ENCODE measurements at places on chromosomes 6 and 20. TPM values are rescaled to one million over a fixed set of nuclear protein-coding genes. Genes with fewer than 3 reads are reported as not detected.

Gene GCNT2
- 37.4 TPM for total RNA-seq

Gene SLPI
- 466 TPM for total RNA-seq

DNA sequence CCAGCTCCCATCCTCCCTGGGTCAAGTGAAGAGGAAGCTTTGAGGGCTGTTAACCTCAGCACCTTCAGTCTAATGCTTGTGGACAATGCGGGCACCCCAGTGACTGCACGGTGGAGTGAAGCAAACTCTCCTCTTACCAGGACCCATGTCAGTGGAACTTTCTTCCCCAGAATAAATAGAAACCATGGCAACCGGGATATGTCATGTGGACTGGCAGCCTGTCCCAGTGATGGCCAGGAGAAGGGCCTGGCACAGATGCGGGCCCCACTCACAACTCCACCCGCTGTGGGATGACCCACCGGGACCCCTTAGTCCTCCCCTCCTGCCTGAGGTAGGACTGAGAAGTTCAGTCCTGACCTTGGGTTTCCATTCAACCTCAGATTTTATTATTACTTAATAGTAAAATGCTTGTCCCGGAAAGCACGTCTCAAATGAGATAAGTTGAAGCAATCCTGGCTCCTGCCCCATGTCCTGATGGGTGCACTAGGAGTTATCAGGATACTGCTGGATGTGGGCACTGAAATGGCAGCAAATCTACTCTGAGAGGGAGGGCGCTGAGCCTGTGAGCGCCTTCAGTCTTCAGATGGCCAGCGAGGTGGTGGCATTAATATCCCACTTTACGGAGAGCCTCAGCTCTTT is 23.5 kb downstream of the TOX2 start:
- no peak overlapping the region for H3K27ac ChIP-seq
- peaks cover 4% of the 10 kb centered on the region for H3K27me3 ChIP-seq
- H3K36me3 ChIP-seq: no peaks in the 10 kb centered on the region
- H3K4me3 ChIP-seq: no peak overlapping the region

Gene DYNLT2
- total RNA-seq: 1.4 TPM

- no peak overlapping the region for H3K27ac ChIP-seq
- no peaks in the 10 kb centered on the region for H3K4me1 ChIP-seq
- no peak for DNase-seq
- no peak overlapping the region for H3K4me3 ChIP-seq
- H3K36me3 ChIP-seq: no peaks in the 10 kb centered on the region
These were observed 6.9 kb downstream of the GLYATL3 start for GRCh38 chr6:49506569-49507111.

Gene PPP1R14C
- 104 TPM for total RNA-seq

Gene AK9
- total RNA-seq: 9.5 TPM

- no peaks in the 10 kb centered on the region for H3K36me3 ChIP-seq
- peaks cover 9% of the 10 kb centered on the region for H3K4me1 ChIP-seq
- DNase-seq: no peak
- no peak overlapping the region for H3K27ac ChIP-seq
- H3K4me3 ChIP-seq: no peak overlapping the region
- peaks cover 100% of the 10 kb centered on the region for H3K27me3 ChIP-seq
These were observed 26.0 kb downstream of the SLC17A9 start for GRCh38 chr20:62978561-62978943.

- H3K36me3 ChIP-seq: no peaks in the 10 kb centered on the region
- no peak for DNase-seq
- H3K4me1 ChIP-seq: peaks cover under 1% of the 10 kb centered on the region
- H3K4me3 ChIP-seq: no peak overlapping the region
- peaks cover 34% of the 10 kb centered on the region for H3K27me3 ChIP-seq
These were observed 6.2 kb downstream of the CPXM1 start for GRCh38 chr20:2794202-2794748.

- DNase-seq: no peak
- no peak overlapping the region for H3K27ac ChIP-seq
- H3K27me3 ChIP-seq: no peaks in the 10 kb centered on the region
- no peaks in the 10 kb centered on the region for H3K36me3 ChIP-seq
- H3K4me1 ChIP-seq: no peaks in the 10 kb centered on the region
These were observed 24.0 kb downstream of the SLC13A3 start for GRCh38 chr20:46627234-46627633.

GRCh38 chr20:59318201-59318790 is 17.9 kb downstream of the EDN3 start:
- H3K36me3 ChIP-seq: no peaks in the 10 kb centered on the region
- H3K4me1 ChIP-seq: peaks cover 4% of the 10 kb centered on the region
- no peak overlapping the region for H3K27ac ChIP-seq
- no peak overlapping the region for H3K4me3 ChIP-seq
- H3K27me3 ChIP-seq: no peaks in the 10 kb centered on the region

GRCh38 chr6:168575346-168576098 is 134.5 kb downstream of the SMOC2 start:
- DNase-seq: no peak
- H3K4me3 ChIP-seq: no peak overlapping the region
- no peak overlapping the region for H3K27ac ChIP-seq
- no peaks in the 10 kb centered on the region for H3K27me3 ChIP-seq

GRCh38 chr6:111805511-111806164 is 67.6 kb downstream of the FYN start:
- DNase-seq: no peak
- H3K27ac ChIP-seq: peak overlapping the region; percentile 10
- H3K36me3 ChIP-seq: no peaks in the 10 kb centered on the region
- H3K4me3 ChIP-seq: no peak overlapping the region
- H3K4me1 ChIP-seq: peaks cover 18% of the 10 kb centered on the region
- no peaks in the 10 kb centered on the region for H3K27me3 ChIP-seq

Gene CST7
- total RNA-seq: 4.1 TPM

- no peaks in the 10 kb centered on the region for H3K27me3 ChIP-seq
- H3K4me3 ChIP-seq: peak overlapping the region; percentile 30
- H3K27ac ChIP-seq: peak overlapping the region; percentile 75
- H3K4me1 ChIP-seq: peaks cover 46% of the 10 kb centered on the region
These were observed 53.5 kb downstream of the BCAS4 start for GRCh38 chr20:50848341-50848808.

Gene DEFB132
- total RNA-seq: not detected

GRCh38 chr20:36270744-36271638 is 34.7 kb downstream of the AAR2 start:
- no peaks in the 10 kb centered on the region for H3K4me1 ChIP-seq
- no peak overlapping the region for H3K27ac ChIP-seq
- H3K27me3 ChIP-seq: peaks cover 13% of the 10 kb centered on the region
- no peak for DNase-seq
- no peaks in the 10 kb centered on the region for H3K36me3 ChIP-seq

Gene HLA-DRA
- total RNA-seq: 126 TPM

Gene NANP
- total RNA-seq: 3.1 TPM

Gene CDSN
- 598 TPM for total RNA-seq

GRCh38 chr6:43776799-43777776 is 7.1 kb downstream of the VEGFA start:
- H3K4me1 ChIP-seq: peaks cover 56% of the 10 kb centered on the region
- H3K27ac ChIP-seq: no peak overlapping the region

Gene EPPIN
- 0.42 TPM for total RNA-seq

DNA sequence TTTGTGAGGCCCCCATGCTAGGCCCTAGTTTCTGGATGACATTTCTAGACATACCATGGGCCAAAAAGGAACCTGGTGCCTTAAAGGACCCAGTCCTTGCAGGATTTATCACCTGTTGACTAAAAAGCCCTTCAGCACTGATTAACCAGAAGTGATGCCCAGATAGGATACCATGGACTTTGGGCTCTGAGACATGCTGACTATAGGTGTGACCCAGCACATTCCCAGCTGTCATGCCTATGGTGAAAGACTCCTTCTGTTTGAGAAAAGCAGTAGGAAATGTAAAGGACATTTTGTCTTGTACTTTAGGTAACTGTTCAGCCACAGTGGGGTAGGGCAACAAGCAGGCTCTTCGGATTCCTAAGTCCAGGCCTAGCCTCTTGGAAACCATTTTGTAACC is 724.2 kb downstream of the CD109 start:
- DNase-seq: no peak
- H3K36me3 ChIP-seq: no peaks in the 10 kb centered on the region
- H3K27me3 ChIP-seq: no peaks in the 10 kb centered on the region
- no peak overlapping the region for H3K27ac ChIP-seq

Gene PKIB
- 6.4 TPM for total RNA-seq

- H3K27ac ChIP-seq: no peak overlapping the region
- no peaks in the 10 kb centered on the region for H3K36me3 ChIP-seq
- no peak overlapping the region for H3K4me3 ChIP-seq
- no peak for DNase-seq
These were observed 2.5 kb upstream of the PRDM1 start for GRCh38 chr6:106083618-106084017.

Gene RAD21L1
- total RNA-seq: not detected

- no peak for DNase-seq
- no peaks in the 10 kb centered on the region for H3K27me3 ChIP-seq
- no peaks in the 10 kb centered on the region for H3K36me3 ChIP-seq
- no peak overlapping the region for H3K4me3 ChIP-seq
These were observed 7.9 kb upstream of the COL12A1 start for GRCh38 chr6:75213732-75214131.

Gene PRDM13
- total RNA-seq: not detected

Gene SOX18
- 0.79 TPM for total RNA-seq

Gene ABHD16B
- total RNA-seq: not detected

- peak overlapping the region; percentile 39 for H3K27ac ChIP-seq
- no peak for DNase-seq
- H3K4me1 ChIP-seq: peaks cover 22% of the 10 kb centered on the region
- H3K27me3 ChIP-seq: no peaks in the 10 kb centered on the region
- H3K36me3 ChIP-seq: no peaks in the 10 kb centered on the region
These were observed 118.4 kb upstream of the SGK1 start for GRCh38 chr6:134436281-134436815.

Gene HSPA1L
- total RNA-seq: 0.83 TPM

Gene RING1
- total RNA-seq: 17.0 TPM

DNA sequence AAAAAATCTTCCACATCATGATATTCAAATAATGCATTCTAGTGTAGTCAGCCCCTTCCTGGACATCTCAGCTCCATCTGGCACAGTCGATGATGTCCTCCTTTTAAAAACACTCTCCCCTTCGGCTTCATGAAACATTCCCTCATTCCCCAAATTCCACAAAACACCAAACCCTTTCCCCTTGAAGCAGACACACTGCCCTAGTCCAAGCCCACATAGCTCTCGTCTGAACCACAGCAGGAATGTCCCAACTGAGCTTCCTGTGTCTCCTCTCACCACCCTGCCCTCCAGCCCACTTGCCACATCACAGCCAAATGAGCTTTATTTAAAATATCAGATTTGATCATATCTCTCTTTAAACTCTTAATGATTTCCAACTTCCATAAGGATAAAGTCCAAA is 106.4 kb upstream of the CARMIL1 start:
- peaks cover 68% of the 10 kb centered on the region for H3K4me1 ChIP-seq
- H3K4me3 ChIP-seq: no peak overlapping the region
- peak overlapping the region; percentile 57 for H3K27ac ChIP-seq
- DNase-seq: no peak
- H3K36me3 ChIP-seq: no peaks in the 10 kb centered on the region

GRCh38 chr6:79684876-79685275 is 53.7 kb downstream of the SH3BGRL2 start:
- DNase-seq: no peak
- H3K4me1 ChIP-seq: peaks cover 9% of the 10 kb centered on the region
- H3K27me3 ChIP-seq: no peaks in the 10 kb centered on the region
- H3K4me3 ChIP-seq: no peak overlapping the region

- no peak overlapping the region for H3K27ac ChIP-seq
- no peak for DNase-seq
- H3K36me3 ChIP-seq: no peaks in the 10 kb centered on the region
- no peaks in the 10 kb centered on the region for H3K4me1 ChIP-seq
These were observed 459.5 kb downstream of the DHX35 start for GRCh38 chr20:39421571-39422105.

DNA sequence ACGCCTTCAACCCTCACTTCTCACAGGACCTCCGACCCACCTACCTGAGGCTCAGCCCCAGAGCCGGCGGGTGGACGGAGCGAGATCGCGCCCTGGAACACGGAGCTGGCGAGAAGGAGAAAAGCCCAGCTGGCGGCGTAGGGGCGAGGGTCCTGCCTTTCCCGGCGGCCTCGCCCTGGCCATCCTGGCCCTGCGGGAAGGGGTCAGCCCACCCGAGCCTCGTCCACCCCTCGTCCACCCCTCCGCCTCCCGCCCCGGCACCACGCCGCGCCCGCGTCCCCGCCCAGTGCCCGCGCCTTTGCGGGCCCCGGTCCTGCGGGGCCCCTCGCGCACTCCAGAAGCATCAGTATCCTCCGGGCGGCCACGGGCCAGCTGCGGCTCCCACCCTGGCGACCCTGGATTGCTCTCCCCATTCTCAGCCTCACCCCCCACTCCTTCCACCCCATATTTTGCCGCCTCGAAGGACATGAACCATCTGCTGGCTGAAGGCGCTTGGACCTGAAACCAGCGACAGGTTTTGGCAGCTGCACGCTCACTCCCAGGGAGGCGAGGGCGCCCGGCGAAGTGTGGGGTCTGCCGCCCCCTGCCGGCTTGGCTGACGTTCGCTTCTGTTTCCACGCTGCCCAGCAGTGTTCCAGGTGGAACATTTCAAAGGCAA is 65.1 kb downstream of the PLG start:
- no peaks in the 10 kb centered on the region for H3K36me3 ChIP-seq
- H3K4me1 ChIP-seq: peaks cover 5% of the 10 kb centered on the region
- peaks cover 10% of the 10 kb centered on the region for H3K27me3 ChIP-seq
- no peak overlapping the region for H3K27ac ChIP-seq
- DNase-seq: peak; percentile 80
- peak overlapping the region; percentile 59 for H3K4me3 ChIP-seq

GRCh38 chr6:51531623-51532022 is 555.8 kb downstream of the PKHD1 start:
- no peak overlapping the region for H3K4me3 ChIP-seq
- no peaks in the 10 kb centered on the region for H3K36me3 ChIP-seq
- no peaks in the 10 kb centered on the region for H3K27me3 ChIP-seq
- H3K4me1 ChIP-seq: no peaks in the 10 kb centered on the region
- no peak overlapping the region for H3K27ac ChIP-seq

DNA sequence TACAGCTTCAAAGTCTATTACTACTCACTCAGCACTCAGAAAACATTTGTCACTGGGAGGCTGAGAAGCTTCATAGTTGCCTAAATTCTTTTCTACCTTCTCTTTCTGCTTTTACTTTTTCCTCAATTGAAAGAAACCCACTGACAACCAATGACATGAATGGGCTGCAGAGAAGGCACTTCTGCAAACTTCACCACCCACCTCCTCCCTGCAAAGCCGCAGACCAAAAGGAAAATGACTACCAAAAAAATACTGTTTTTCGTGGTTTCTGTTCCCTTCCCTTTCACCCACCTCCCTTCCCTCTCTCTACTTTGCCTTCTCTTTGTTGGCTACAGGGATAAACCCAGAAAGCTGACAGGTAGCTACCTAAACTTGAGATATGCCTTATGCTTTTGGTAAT is 3.2 kb downstream of the GNAS-AS1 start:
- no peak overlapping the region for H3K27ac ChIP-seq
- no peak for DNase-seq
- no peak overlapping the region for H3K4me3 ChIP-seq
- peaks cover 3% of the 10 kb centered on the region for H3K4me1 ChIP-seq
- no peaks in the 10 kb centered on the region for H3K36me3 ChIP-seq
- peaks cover 40% of the 10 kb centered on the region for H3K27me3 ChIP-seq

Gene COL11A2
- 0.97 TPM for total RNA-seq

GRCh38 chr6:84764332-84765049 is at the start of gene TBX18:
Gene TBX18 (minus strand): TSS chr6:84764598. CDS start chr6:84764181, 417 bp downstream.
- peak; percentile 97 for DNase-seq
- H3K36me3 ChIP-seq: no peaks in the 10 kb centered on the region
- H3K4me1 ChIP-seq: peaks cover 21% of the 10 kb centered on the region
- peaks cover 89% of the 10 kb centered on the region for H3K27me3 ChIP-seq

Data from suprapubic skin (tissue), 4 donors.